ENCODE measurements at places on chromosomes 6 and 20.

GRCh38 chr6:45411959-45412358, 34.2 kb upstream of the SUPT3H start:
- no peak for DNase-seq

DNA sequence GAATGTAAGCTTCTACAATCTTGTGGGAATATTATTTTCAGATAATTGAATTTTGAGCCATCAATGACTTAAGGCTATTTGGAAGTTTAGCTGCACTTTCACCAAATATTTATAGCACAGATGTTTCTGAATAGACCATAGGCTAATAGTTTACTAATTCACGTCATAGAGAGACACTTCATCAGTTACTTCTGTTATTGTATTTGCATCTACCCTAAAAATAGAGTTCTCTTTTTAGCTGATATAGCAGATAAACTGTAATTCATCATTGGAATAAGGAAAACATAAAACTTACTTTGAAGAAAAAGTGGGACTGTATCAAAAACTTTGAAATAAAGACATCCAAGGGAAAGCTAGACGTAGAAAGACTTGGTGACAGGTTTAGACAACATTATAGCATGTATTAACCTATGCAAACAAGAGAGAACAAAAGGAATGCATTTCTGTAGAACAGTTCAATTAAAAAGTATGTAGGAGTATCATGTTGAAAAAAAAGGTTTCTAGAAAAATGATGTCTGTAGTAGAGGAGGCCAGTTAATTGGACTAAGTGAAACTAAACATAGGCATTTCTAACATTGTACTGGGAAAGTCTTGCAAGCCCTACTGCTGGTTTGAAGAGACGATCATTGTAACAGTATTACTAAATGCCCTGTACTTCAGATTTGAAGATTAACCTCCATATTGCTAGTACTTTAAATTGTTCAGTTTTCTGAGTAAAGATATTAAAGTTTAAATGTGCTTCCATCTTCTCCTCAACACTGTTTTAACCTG, 123.3 kb downstream of the ZFAND3 start:
- DNase-seq = no peak

DNA sequence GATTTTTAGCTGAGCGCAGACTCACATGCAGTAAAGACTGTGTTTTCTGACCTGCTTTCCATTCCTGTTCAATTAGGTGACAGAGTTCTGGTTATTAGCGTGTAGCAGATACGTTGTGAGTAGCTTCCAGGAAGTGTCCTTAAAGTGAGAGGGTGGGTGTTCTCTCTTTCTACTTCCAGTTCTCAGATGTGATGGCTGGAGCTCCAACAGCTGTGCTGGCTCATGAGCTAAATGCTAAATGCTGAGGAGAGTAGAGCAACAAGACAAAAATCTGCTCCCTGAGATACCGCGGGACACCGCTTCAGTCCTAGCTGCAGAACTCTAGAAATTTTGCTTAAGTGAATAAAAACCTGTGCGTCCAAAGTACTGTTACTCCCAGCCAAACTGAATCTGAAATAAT, 38.2 kb upstream of the FYN start:
- no peak for DNase-seq

DNA sequence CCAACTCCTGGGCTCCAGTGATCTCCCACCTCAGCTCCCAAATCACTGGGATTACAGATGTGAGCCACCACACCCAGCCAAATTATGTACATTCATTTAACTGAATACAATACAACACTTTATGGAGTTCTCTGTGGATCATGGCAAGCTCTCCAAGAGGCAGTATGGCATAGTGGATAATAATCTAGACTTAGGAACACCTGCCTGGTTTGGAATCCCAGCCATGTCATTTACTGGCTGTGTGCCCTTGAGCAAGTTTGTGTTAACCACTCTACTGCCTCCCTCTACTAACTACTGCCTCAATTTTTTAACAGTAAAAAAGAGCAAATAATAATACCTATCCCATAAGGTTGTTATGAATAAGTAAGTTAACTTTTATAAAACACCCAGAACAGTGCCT, 1.9 kb upstream of the ETV7 start:
- DNase-seq = no peak

- DNase-seq = no peak
Observed at GRCh38 chr6:148367411-148368024, 24.9 kb downstream of the SASH1 start.

GRCh38 chr6:4941782-4942672, 61.8 kb downstream of the RPP40 start:
- DNase-seq = peak; percentile 89

DNA sequence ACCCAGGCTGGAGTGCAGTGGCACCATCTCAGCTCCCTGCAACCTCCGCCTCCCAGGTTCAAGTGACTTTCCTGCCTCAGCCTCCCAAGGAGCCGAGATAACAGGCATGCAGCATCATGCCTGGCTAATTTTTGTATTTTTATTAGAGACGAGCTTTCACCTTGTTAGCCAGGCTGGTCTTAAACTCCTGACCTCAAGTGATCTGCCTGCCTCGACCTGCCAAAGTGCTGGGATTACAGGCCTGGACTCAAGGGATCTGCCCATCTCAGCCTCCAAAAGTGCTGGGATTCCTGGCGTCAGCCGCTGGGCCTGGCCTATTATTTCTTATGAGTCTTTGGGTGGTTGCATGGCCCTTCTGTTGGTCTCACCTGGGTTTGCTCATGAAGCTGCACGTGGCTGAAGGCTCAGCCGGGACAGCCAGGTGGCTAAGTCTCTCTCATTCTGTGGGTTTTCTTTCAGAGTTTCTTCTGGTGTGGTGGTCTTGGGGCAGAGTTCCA, 45.6 kb upstream of the NCOA3 start:
- DNase-seq = no peak

- DNase-seq = no peak
Observed at GRCh38 chr6:116313101-116313776, 33.5 kb upstream of the TSPYL1 start.

GRCh38 chr20:21096321-21097043, 9.7 kb downstream of the LINC00237 start:
- peak; percentile 42 for DNase-seq

DNA sequence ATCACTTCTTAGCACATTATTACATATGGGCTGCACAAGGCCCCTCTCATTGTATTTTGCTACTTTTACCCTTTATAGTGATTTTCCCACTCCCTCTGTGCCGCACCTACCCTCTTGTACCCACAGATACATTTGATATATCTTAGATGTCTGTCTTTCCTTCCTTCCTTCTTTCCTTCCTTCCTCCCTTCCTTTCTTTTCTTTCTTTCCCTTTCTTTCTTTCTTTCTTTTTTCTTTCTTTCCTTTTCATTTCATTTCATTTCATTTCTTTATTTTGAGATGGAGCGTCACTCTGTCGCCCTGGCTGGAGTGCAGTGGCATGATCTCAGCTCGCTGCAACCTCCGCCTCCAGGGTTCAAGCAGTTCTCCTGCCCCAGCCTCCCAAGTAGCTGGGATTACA, 12.2 kb downstream of the POLH start:
- no peak for DNase-seq

DNA sequence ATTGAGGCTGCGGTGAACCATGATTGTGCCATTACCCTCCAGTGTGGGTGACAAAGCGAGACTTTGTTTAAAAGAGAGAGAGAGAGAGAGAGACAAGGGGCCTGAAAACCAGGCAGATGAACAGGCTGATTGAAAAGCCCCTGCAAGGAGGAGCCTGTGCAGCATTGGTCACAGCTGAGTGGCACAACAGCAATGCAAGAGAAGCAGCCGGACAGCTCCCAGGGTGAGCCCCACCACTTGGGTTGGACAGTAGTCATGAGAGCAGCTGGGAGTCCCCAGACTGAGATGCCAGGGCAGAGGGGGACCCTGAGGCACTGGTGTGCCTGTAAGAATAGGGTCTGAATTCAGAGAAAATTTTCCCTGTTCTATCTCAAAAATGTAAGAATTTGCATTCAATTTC, 10.2 kb downstream of the DNPH1 start:
- DNase-seq = no peak

GRCh38 chr6:24205020-24205492, 79.0 kb downstream of the NRSN1 start:
- peak; percentile 57 for DNase-seq

DNA sequence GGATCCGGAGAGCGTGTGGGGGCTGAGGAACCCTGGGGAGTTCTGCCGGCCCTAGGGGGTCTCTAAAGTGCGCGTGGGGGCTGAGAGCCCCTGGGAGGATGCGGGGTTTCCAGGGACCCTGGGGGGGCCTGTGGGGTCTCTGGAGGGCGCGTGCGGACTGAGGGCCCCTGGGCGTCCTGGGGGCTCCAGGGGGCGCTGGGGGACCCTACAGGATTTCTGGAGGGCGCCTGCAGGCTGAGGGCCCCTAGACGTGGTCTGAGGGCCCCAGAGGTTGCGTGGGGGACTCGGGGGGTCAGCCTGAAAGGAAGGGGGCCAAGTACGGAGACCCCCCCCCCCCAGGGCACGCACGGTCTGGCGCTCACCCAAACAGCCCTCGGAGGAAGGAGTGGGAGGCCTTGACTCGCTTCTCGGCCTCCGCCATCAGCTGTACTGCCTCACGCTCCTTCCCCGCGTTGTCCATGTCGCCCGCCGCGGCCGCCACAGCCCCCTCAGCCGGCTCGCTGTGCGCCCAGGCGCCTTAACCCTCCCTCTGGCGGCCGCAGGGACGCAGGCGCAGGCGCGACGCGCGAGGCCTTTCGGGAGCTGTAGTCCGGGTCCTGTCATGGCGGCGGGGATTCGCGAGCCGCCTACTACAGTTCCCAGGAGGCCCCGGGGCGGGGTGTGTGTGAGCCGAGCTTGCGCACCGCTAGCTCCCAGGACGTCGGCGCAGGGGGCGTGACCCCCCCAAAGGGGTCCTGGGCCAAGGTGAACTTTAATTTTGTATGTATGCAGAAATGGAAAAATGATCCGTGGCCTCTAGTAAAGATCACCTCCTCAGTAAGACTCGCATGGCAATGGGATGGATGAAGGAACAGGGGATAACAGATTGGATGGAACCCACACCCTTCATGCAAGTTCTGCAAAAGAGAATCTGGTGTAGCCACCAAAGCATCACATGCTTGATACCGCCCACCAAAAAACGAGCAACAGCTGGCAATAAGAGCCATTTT, at the start of gene NAPB:
Gene NAPB, minus strand, starts transcription at position 546 of the 989 bp plus-strand sequence. Its CDS starts 86 bp downstream, at position 460.
- DNase-seq = peak; percentile 96

GRCh38 chr20:44684047-44684967, 30.9 kb upstream of the CCN5 start:
- no peak for DNase-seq

GRCh38 chr6:1600764-1601157, 9.0 kb upstream of the FOXC1 start:
- DNase-seq = no peak

DNA sequence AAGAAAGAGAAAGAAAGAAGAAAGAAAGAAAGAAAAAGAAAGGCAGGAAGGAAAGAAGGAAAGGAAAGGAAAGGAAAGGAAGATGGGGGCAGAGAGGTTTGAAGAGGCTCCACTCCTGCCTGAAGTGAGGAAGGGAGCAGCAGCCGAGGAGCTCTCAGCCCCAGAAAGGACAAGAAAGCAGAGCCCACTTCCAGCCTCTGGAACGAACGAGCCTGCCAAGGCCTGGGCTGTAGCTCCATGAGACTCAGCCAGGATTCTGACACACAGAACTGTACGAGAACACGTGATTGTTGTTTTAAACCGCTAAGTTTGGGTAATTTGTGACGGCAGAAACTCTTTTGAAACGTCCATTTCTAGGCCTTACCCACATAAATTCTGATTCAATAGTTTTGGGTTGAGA, 69.5 kb downstream of the TTLL2 start:
- DNase-seq = no peak

GRCh38 chr6:63303476-63303875, 16.3 kb downstream of the LGSN start:
- no peak for DNase-seq

GRCh38 chr20:25033924-25034300, 24.0 kb downstream of the ACSS1 start:
- DNase-seq = no peak

GRCh38 chr20:24762791-24763350, 186.2 kb upstream of the CST7 start:
- DNase-seq = no peak

DNA sequence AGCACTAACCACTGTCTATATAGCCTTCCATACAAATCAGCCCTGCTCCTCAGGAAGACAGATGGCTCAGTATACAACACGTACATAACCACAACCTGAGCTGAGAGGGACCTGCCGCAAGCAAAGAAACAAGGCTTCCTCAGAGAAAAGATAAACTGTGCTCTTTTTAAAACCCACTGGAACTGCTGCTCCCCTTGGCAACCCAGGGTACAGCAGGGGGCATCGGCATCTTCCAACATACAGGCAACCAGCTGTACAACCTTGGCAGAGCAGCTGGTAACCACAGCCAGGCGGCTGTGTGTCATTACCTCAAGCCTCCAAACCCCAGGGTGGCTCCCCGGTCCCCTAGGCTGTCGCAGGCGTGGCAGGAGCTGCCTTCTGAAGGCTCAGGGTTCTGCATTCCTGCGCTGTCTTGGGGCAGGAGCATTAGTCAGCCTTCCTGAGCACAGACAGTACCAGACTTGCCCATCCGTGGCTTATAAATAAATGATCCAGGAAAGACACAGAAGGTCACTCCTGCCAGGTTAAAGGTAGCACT, 249.5 kb downstream of the ADGRG6 start:
- DNase-seq = peak; percentile 94

GRCh38 chr20:4802527-4802926, 80.8 kb downstream of the PRND start:
- DNase-seq = no peak

DNA sequence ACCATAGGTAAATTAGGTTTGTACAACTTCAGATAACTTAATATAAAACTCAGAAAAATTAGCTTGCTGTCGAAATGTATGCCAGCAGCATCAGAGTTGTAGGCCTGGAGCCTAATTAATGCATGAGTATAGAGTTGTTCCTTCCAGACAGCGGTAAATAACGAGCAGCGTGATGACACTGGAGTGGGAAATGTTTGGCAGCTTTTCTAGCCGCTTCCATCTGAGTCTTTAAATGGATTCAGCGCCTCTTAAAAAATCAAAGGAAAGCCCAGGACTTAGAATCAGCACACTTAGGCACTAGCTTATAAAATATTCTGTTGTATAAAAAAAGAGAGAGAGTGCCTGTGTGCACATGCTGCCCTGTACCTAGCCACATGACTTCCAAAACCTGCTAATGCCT, 43.7 kb upstream of the SYNJ2 start:
- DNase-seq = no peak

GRCh38 chr20:904039-904545, 12.0 kb downstream of the ANGPT4 start:
- no peak for DNase-seq

GRCh38 chr20:57904314-57905105, 194.7 kb upstream of the PMEPA1 start:
- DNase-seq = no peak

- DNase-seq = peak; percentile 61
Observed at GRCh38 chr6:84466511-84466910, 239.1 kb upstream of the CEP162 start.

- no peak for DNase-seq
Observed at GRCh38 chr6:22263748-22264147, 33.1 kb downstream of the PRL start.

GRCh38 chr6:125144822-125145221, 8.8 kb upstream of the TPD52L1 start:
- DNase-seq = no peak

Data from myocyte (in vitro differentiated cells).